ENCODE measurements at places on chromosomes 3 and 15.
A peak's percentile ranks its signal among the peaks of the same experiment; 100 is the strongest.

- no peak for DNase-seq
Observed at GRCh38 chr3:176561826-176562225, 635.5 kb downstream of the TBL1XR1 start.

DNA sequence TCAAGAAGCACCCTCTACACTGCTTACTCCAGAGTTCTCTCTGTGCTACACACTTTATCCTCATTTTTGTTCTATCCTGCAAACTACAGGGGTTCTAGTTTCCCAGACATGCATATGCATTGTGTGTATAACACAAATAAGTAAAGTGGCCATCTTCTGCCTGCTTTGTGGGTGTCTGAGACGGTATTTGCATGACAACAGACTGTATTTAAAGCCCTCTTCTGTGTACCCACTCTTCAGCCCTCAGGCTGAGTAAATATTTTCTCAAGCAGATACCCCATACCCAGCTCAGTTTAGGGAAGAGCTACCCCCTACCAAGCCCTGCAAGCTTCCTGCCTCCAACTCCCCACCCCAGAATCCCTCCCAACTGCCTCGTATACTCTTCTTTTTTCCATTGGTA lies 31.7 kb downstream of the SYNPR start:
- no peak for DNase-seq

DNA sequence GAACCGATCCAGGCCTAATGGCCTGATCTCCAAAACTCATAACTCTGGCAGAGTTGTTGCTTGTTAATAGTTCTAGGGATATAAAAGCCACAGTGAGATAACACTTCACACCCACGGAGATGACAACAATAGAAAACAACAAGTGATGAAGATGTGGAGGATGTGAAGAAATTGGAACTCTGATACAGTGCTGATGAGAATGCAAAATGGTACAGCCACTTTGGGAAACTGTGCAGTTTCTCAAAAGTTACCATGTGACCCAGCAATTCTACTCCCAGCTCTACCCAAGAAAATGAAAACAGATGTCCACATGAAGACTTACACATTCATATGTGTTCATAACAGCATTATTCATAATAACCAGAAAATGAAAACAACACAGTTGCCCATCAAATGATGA lies 3.8 kb downstream of the CMTM7 start:
- DNase-seq = no peak

DNA sequence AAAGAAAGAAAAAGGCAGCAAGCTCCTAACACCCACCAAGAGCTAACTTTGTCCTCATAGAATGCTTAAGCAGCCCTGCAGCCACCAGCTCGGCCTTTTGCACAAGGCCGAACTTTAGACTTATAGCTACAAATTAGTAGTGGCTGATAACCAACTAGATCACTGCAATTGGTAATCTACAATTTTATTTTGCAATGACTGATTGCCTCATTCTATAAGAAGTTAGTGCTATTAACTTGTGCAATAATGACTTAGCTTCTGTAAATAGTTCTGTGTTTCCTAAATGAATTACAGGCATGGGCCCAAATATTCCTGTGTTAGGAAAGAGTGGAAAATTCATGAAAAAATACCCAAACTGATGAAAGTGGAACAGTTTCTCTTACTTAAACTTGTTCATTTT lies 284.8 kb upstream of the CFAP20DC start:
- no peak for DNase-seq

DNA sequence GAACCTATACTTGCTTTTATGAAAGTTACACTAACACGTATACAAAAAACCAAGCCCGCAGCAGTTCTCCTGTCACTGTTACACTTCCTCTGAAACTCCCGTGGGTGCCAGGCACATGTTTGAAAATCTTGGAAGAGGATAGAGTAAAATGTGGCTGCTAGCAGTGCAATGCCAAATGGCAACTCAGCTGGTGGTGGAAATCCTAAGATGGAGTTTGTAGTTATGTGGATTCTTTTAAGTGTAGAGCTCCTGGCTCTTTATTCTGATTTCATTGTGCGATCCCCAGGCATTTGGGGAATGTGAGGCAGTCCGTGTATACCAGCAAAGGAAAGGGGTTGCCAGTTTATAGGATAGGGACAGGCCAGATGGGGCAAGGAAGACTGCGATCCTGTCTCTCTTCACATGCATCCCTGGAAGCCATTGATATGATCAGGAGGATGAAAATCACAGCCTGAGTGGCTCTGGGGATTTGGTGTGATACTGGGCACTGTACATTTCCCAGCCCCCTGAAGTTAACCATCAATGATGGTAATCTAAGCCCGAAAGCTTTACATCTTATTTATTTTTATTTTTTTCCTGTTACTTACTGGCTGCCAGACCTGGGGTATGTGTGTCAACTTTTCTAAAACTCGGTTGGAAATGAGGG lies 1.1 kb downstream of the STAC start:
- DNase-seq = no peak

DNA sequence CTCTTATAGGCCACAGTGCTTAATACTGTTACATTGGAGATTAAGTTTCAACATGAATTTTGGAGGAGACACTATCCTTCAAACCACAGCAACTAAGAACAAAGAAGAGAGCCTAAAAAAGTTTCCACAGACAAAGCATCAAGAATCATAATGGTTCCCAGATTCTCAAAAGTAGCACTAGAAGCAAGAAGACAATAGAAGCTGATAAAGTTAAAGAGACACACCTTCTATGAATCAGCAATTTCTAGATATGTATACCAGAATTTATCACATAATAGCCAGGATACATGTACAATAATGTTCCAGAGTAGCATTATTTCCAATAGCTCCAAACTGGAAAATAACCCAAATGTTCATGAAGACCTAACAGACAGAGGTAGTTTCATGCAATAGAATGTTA lies 12.2 kb downstream of the NKIRAS1 start:
- no peak for DNase-seq

DNA sequence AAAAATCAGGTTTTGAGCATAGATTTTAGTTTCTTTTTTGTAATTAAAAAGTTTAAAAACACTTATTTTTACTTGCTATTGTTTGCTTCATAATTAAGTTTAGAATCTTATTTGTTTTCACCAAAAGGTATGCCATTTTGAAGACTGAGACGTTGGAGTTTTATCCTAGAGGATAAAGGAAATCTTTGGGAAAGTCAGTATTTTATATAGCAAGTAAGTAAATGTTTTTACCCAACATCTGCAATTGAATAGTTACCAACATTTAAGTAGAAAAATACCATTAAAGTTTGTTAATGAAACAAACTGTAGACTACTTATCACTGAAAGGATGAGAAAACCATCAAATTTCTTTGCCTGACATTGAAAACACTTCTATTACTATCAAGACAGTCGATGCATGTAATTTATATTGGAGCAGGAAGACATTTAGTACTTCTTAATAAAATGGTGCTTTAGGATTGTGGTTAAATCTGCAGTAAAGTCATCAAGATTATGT lies 14.0 kb upstream of the CHD2 start:
- no peak for DNase-seq

DNA sequence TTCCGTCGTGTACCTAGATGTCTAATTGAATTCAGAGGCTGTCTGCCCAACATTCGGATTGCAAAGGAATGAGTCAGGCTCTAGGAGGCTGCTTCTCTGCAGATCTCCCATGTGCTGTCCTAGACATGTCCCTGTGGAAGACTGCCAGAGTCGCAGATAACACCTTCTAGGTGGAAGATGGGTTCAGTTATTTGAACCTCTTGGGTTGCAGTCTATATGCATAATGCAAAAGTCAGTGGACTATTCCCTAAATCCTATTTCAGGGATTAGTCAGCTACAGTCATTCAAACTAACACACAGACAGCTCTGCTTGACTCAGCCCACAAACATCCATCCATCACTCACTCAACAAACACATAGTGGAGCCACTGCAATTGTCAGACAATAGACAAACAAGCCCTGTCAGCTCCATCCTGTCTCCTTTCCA lies 300.0 kb upstream of the CTNNB1 start:
- no peak for DNase-seq

GRCh38 chr3:58462829-58463180 lies 29.1 kb upstream of the KCTD6 start:
- no peak for DNase-seq

DNA sequence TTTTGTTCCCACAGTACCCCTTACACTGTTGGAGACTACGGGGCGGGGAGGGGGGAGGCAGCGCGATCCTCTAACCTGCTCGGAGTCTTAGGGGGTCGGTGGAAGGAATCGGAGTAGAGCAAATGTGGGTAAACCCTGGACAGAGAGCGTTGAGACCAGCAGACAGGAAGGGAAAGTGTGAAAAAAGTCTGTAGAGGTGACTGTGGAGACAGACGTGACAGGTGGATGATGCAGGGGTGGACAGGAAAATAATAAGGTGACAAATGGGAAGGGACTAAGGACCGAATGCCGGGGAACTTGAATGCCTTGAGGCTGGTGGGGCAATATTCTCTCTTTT lies 424 bp downstream of the EAF2 start:
- peak; percentile 20 for DNase-seq

- peak; percentile 54 for DNase-seq
Observed at GRCh38 chr15:63288778-63289378, 11.5 kb downstream of the APH1B start.

DNA sequence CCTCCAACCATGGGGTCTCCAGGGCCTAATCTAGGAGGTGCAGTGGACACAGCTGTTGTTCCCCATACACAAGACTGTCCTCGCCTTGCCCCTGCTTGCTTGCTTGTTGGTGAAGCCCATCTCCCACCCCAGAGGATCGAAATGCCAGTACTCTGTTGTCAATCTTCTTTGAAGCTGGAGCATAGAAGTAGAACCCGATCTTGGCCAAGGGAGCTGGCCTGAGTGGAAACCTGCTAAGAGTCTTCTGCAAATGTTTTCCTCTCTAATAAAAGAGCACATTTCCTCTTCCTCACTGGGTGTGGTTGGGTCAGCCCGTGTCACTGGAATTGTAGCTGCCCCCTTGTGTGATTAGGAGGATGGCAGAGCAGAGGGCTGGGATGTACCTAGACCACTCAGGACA lies 85.4 kb downstream of the HES1 start:
- no peak for DNase-seq

GRCh38 chr3:18716101-18716500 lies 291.0 kb upstream of the SATB1 start:
- DNase-seq = no peak

DNA sequence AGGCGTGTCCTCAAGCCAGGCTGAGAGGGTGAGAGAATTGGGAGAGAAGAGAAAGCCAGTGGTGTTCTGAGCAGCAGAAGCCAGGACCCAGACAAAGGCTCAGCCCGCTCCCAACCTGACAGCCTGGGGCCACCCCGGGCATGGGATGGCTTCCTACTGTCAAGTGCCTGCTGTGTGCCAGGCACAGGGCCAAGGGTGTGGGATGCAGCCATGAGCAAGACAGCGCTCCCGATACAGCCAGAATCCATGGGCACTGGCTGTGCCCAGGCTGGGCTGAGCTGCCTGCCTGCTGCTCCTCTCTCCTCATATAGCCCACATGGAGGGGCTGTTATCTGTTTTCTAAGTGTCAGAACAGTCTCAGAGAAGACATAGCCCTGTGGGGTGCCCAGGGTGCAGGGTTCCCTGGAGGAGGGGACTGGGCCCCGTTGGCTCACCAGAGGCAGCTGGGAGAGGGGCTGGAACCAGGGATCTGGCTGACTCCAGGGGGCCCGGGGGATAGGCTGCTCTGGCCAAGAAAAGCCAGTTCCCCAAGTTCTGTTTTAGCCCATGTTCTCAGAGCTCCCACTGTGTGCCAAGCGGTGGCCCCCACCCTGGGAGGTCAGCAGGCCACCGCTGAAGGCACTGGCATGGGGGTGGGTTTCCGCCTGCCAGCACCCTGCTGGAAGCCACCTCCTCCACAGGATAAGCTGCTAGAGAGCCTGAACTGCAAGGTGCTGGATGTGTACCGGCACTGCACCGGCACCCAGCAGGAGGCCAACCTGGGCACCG lies 39.0 kb downstream of the CFAP100 start:
- DNase-seq = no peak

DNA sequence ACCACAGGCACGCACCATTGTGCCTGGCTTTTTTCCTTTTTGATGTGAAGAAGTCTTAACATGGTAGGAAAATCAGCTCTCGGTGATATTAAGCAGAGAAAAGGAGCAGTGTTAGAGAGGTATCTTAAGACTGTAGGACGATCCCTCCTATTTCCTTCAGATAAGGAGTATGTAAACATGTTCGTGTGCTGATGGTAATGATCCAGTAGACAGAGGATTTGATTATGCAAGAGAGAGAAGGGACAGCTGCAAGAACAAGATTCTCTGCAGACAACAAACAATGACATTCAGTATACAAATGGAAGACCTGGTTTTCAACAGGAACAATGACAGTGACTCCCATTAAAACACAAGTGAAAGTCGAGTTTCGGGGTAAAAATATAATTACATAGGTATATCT lies 95.1 kb upstream of the MELTF start:
- no peak for DNase-seq

DNA sequence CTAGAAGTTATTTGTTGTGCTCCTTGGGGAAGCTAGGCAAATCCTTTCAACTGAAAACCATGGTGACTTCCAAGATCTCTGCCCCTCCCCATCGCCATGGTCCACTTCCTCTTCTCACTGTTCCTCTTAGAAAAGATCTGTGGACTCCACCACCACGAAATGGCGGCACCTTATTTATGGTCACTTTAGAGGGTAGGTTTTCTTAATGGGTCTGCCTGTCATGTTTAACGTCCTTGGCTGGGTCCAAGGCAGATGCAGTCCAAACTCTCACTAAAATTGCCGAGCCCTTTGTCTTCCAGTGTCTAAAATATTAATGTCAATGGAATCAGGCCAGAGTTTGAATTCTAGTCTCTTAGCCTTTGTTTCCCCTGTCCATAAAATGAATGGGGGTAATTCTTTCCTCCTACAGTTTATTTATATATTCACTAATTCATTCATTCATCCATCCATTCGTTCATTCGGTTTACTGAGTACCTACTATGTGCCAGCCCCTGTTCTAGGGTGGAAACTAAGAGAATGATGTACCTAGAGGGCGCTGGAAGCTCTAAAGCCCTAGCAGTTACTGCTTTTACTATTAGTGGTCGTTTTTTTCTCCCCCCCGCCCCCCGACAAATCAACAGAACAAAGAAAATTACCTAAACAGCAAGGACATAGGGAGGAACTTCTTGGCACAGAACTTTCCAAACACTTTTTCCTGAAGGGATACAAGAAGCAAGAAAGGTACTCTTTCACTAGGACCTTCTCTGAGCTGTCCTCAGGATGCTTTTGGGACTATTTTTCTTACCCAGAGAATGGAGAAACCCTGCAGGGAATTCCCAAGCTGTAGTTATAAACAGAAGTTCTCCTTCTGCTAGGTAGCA lies 657 bp downstream of the PATL2 start:
- DNase-seq = peak; percentile 61

- DNase-seq = peak; percentile 6
Observed at GRCh38 chr15:100438570-100438969, 90.2 kb downstream of the CERS3 start.

Data from CD4-positive, alpha-beta T cell treated with Interleukin-4 for 4 hours (primary cell).